GM12864 (cell line): ENCODE measurements at places on chromosomes 1 and 21.

DNA sequence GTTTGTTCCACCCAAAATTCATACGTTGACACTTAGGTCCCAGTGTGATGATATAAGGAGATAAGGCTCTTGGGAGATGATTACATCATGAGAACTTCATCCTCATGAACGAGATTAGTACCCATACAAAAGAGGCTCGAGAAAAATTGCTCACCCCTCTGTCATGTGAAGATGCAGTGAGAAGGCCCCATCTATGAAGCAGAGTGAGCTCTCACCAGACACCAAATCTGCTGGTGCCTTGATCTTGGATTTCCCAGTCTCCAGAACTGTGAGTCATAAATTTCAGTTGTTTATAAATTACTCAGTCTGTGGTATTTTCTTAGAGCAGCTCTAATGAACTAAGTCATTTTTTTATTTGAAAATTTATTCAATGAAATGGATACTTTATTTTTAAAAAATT is 42.6 kb upstream of the USP25 start:
- DNase-seq, result no peak

- DNase-seq, result no peak
Observed at GRCh38 chr1:95723346-95723745, 489.3 kb downstream of the RWDD3 start.

- DNase-seq, result no peak
Observed at GRCh38 chr1:93453911-93454310, 6.0 kb downstream of the FNBP1L start.

DNA sequence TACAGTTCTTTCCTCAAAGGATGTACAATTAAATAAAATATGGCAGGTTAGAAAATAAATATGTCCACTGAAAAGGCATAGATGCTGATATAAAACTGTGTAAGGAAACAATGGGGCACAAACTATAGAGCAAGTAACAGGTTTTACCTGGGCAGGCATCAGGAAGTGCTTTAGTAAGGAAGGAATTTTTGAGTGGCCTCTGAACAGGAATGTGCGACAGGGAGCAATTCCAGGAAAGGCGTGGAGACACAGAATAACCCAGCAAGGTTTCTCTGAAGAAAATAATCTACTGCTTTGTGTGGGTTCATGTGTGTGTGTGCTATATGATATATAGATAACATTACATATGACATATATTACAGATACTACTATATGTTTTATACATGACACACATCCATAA is 128.4 kb downstream of the RGS21 start:
- DNase-seq, result no peak

DNA sequence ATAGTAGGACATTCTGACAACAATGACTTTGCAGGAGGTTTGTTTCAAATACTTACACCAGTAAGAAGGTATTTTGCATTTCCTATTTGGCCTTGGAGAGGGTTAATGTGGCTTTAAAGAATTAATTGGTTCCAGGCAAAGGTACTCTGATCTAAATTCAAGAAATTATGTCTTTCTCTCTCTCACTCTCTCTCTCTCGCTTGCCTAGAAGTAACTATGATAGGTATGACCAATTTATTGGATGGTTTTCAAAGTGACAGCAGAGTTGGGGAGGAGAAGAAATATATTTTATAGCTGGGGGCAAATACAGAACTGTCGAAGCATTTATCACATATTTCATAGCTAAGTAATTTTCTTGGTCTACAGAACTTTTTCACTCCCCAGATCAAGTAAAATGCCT is 116.0 kb downstream of the ATP6V1G3 start:
- DNase-seq, result no peak

DNA sequence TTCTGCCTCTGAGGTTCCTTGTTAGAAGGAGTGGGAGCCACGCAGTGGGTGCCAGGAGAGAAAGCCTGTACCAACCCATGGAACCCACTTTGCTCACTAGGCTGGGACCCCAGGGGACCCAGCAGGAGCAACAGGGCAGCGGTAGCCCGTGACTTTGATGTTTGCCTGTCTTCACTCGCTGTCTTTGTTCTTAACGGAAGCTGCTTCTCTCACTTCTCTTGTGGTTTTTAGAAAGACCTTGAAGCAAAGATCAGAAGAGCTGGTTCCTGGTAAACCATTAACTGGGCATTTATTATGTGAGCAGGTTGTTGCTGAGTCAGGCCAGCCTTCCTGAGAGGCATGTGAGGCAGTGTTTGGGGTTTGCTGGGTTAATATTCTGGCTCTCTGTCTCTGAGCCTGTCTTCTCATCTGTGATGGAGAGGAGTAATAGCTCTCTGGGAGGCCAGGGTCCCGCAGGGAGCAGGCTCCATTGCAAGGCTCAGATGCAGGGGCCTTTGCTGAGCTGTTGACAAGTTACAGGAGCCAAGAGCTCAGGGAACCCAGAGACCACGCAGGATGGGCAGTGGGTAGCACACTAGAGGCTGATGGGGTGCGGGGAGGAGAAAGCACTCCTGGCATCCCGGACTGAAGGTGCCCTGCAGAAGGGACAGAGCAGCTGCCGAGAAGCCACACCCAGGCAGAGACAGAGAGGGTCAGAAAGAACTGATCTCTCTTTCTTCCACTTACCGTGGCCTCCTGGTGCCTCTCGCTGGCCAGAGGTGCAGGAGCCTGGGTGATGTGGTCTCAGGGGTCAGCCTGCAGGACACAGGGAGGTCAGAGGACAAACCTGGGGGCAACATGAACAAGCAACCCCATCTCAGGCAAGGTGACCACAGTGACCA is 367.5 kb upstream of the C1orf174 start:
- no peak for DNase-seq

DNA sequence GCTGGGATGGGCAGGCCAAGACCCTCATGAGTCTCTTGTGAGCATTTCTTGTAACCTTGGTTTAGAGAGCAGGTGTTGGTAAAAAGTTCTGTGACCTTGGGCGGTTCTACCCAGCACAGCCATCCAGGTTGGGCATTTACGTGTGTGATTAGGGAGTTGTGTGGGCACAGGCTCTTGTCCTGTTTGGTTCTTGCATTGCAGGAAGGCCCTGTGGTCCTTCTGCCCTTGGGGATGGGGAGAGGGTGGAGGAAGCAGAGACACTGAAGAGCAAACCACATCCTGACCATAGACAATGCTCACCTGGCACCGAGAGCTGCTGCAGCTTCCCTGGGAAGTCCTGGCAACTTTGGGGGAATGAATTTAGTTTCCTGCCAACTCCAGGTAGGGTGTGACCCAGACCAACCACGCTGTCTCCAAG is 25.6 kb downstream of the RNF187 start:
- no peak for DNase-seq

DNA sequence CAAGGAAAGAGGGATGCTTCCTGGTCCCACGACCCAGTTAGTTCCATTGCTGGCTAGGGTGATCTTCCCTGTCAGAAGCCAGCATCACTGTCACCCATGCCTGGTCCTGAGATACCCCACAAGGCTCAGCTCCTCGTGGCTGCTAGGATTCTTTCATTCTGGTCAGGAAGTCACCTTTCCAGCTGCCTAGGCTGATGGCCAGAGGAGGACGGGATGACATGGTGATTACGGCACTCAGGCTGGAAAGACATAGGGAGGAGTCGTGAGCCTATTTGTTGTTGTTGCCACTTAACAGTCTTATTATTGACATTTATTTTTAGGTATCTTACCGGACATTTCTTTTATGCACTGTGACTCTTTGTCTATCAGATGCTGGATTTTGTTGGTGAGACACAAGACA is 20.0 kb upstream of the MAPKAPK2 start:
- no peak for DNase-seq

GRCh38 chr21:19648391-19648790 is 1244.8 kb upstream of the TMPRSS15 start:
- no peak for DNase-seq

GRCh38 chr1:156781585-156782186 is 14.4 kb downstream of the PRCC start:
- no peak for DNase-seq

- no peak for DNase-seq
Observed at GRCh38 chr1:67256291-67257172, 51.1 kb upstream of the IL12RB2 start.

- no peak for DNase-seq
Observed at GRCh38 chr21:38820471-38821239, 14.9 kb downstream of the ETS2 start.

DNA sequence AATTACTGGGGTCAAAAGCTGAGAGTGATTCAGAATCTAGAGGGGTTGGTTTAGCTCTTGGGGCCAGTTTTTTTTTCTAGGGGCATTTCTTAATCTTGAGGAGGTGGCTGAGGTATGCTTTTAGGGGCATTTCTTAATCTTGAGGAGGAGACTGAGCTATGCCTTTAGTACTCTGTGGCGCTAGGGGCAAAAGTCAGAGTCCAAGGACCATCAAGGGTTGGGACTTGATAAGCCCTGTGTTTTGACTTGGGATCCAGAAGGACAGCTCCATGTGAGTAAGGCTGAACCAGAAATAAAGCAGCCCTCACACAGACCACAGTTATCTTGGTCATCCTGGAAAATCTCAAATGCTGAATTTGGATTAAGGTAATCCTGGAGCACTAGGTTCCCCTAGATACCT is 3.9 kb upstream of the CNIH3 start:
- DNase-seq, result no peak

GRCh38 chr1:228370941-228371740 is 35.5 kb downstream of the TRIM11 start:
- no peak for DNase-seq
